ENCODE measurements at places on chromosomes 13 and 19.

DNA sequence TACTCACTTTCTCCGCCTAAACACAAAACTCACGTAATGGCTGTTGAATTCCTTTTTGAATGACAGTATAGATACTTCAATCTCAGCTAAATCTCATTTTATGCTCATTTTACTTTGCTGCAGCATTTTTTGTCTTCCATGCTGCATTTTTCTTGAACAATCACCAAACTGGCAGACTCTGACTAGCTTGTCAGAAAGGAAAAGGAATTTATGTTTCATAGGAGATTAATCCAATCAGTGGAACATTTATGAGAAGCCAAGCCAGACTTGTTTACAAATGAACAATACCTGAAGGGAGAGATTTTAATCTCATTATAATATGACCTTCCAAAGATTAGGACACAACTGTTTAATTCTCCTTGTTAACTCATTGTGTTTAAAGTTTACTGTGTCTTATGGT lies 1044.3 kb downstream of the DIAPH3 start:
- peak; percentile 14 for DNase-seq

- no peak for DNase-seq
Observed at GRCh38 chr13:63944911-63945310, 2529.3 kb upstream of the PCDH20 start.

DNA sequence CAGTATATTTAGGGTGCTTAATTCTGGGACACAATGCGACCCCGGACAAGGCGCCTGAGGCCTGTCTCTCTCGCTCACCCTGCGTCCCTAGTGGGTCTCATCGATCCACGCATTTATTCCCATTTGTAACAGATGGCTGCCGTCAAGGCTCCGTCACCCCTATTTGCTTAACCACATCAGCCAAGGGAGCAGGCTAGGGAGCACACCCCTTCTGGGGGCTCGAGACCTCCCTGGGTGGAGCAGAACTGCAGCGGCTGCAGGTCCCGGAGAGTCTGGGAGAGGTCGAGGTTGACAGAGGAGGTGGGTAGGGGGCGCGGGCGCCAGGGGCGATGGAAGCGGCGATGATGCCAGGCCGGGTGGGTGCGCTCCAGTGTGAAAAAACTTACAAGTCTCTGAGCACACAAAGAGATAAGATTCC lies 507 bp downstream of the ALG5 start:
- no peak for DNase-seq

DNA sequence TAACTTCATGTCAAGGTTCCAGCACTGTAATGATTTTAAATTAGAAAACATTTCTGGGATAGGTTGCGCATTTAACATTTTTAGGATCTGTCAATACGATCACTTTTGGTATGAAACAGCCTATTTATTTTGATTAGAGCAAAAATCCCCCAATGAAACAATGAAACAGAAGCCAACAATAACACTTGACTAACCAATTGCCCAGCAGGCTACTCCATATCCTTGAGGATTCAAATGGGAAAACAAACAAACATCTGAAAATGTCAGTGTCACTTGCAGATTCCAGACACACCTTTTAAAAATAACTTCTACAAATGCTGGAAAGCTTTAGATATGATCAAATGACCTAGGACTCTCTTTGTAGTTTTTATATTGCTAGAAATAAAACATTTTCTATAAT lies 1412.5 kb upstream of the PRR20A start:
- DNase-seq, result no peak

DNA sequence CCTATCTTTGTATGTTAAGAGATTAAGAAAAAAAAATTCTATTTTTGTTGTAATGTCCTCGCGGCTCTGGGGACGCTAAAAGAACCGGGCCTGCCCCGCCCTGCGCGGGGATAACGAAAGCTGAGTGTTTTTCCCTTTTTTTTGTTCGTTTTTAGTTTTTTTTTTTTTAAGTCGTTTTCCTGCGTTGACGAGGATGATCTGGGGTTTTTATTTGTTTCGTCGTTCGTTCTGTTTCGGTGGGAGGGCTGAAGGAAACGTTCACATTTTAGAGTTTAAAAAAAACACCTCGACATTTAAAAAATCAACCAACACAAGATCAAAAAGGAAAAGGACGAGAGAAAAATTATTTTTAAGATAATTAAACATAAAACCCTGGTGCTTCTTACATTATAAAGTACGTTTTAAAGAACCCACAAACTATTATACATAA lies 5.6 kb downstream of the LYL1 start:
- DNase-seq, result no peak

DNA sequence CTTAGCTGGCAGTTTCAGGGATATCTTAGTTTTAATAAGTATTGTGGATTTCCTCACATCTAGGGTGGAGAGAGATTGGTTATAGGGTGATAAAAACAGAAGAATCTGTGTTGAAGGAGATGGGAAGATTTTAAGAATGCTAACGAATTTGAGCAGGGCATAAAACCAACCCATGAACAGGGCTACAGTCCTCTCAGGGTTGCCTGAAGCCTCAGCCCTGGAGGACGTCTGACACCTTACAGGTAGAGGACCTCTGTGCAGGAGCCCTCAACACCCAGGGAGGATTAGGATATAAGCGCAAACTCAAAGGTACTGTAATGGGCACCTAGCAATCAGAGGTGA lies 461 bp upstream of the WASF3 start:
- DNase-seq, result no peak

GRCh38 chr19:510606-511100 lies 3.4 kb downstream of the TPGS1 start:
- DNase-seq, result peak; percentile 85

DNA sequence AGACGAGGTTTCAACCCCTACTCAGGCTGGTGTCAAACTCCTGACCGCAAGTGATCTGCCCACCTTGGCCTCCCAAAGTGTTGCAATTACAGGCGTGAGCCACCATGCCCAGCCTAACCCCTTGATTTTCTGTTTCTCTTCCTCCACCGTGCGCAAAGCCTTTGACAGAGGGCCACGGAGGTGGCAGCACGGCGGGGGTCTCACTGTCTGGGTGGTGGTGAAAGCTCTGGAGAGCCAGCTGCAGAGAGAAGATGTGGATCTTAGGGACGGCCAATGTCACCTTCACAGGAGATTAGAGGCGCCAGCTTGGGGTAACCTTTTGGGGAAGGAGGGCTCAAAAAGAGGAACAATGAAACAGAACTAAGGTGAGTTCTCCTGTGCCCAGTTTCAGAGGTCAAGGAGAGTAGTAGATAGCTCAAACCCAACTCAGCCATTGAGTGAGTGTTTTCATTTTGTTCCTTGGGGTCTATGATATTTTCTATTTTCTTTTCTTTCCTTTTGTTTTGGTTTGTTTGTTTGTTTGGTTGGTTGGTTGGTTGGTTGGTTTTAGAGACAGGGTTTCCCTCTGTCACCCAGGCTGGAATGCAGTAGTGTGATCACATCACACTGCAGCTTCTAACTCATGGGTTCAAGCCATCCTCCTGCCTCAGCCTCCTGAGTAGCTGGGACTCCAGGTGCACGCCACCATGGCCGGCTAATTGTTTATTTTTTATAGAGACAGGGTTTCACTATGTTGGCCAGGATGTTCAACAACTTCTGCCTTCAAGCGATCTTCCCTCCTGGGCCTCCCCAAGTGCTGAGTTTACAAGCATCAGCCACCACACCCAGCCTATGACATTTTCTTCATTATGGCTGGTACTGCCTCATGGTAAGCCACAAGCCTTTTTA lies 37.7 kb downstream of the GPR42 start:
- no peak for DNase-seq

GRCh38 chr19:1110809-1111640 lies 7.2 kb downstream of the GPX4 start:
- DNase-seq, result no peak

DNA sequence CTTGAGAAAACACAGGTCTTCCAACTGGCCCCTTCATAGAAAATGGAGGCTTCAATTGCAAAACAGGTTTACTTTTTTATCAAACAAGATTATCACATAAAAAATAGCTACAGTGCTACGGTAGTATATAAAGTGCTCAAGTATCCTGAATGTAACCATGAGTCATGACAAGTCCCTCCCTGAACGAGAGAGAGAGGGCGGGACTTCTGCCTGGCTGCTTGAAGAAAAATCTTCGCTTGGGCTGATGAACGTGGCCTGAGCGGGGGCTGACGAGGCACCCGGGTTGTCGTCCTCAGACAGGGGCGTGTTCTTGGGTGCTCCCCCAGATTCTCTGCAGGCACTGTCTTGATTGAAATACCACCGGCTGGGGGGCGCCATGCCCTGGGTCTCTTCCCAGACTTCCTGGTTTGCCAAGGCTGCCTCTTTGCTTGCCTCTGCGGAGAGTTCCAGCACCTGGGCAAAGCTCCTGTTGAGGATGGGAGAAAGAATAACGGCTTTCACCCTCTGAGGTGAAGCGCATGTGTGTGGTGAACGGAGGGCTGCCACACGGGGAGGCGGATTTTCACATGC lies 23.2 kb upstream of the CPAMD8 start:
- peak; percentile 44 for DNase-seq

DNA sequence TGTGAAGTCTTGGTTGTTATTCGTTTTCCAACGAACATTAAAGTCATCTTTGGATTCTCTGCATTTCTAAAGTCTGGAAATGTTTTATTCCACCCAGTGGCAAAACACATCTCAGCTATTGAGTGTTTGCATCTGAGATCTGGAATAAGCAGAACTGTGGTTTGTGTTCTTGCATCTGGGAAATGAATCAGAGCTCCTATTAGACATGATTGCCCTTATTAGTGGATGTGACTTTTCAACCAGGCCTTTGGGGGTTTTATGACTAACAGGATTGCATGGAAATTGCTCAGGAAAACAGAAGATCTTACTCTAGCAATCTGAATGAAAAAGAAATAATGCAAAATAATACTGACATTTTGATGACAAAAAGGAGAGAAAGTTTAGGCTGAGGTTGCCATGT lies 488.8 kb downstream of the IRS2 start:
- DNase-seq, result peak; percentile 96

- no peak for DNase-seq
Observed at GRCh38 chr13:48831248-48831647, 144.5 kb upstream of the FNDC3A start.

GRCh38 chr13:32407854-32408253 lies 20.1 kb downstream of the N4BP2L1 start:
- DNase-seq, result no peak

DNA sequence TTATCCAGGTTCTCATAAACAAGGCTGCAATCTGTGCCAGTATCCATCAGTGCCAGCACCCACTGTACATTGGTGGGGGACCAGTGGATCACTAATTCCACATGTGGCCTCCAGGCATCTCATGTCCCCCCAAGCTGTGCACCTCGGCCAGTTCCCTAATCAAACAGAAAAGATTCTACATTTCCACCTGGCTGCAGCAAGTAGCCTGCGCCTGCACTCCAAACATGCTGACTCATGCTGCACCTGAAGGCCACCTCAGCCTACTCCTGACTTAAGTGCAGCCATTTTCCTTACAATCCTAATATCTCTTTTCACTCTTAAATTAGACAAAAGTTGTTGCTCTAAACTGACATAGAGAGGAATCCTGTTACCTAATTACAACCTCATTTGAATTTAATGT lies 729.4 kb upstream of the MIR17HG start:
- DNase-seq, result no peak

GRCh38 chr13:21619633-21620220 lies 15.8 kb upstream of the MICU2 start:
- DNase-seq, result no peak

GRCh38 chr13:80083081-80083852 lies 257.7 kb downstream of the SPRY2 start:
- peak; percentile 80 for DNase-seq

DNA sequence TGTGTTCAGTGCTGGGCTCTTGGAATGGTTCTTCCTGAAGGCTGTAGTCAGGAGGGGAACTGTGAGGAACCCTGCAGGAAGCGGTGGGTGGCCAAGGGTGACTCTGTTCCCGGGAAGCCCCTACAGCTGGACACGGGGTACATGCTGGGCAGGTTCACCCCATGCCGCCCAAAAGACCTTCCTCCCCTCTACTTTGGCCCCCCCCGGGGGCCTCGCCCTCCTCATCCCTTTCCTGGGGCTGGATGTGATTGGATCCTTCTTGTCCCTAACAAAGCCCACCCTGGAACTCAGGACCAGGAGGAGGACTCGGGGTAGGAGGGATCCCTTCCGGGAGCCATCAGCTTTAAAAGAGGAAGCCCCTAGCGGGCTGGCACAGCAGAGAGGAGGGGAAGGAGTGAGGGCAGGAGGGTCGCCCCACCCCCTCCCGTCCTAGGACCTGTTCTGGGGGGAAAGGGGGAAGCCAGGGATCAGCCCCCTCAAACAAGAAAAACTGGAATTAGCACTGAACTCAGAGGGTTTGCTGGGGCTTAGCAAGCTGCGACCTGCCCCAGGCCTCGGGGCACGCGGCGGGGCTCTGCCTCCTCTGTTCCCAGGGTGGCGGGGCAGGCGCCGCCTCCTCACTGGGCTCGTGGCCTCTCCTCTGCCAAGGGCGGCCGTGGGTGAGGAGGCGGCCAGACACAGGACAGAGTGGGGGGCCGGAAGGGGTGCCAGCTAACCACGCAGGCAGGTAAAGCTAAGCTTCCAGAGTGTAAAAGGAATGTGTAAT lies 4.0 kb downstream of the CEBPA start:
- DNase-seq, result no peak

GRCh38 chr13:73290844-73291243 lies 232.0 kb downstream of the KLF5 start:
- DNase-seq, result no peak

DNA sequence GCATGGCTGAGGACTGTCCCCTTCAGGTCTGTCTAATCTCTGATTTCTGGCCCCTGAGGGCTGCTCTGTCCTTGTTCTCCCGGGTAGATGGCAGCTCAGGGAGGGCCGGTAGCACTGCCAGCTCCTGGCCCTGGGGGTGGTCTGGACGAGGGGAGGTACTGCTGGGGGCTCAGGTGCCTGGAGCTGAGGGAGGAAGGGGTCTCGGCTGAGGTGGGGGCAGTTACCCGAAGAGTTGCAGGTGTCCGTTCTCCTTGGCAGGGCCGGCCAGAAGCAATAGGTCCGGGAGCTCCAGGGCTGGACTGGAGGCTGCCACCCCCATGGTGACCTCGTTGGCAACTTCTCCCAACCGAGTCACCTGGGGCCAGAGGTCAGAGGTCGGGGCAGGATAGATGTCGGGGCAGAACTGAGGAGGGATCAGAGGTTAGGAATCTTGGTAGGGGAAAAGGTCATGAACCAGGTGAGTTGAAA lies 1.2 kb upstream of the EMC10 start:
- no peak for DNase-seq

DNA sequence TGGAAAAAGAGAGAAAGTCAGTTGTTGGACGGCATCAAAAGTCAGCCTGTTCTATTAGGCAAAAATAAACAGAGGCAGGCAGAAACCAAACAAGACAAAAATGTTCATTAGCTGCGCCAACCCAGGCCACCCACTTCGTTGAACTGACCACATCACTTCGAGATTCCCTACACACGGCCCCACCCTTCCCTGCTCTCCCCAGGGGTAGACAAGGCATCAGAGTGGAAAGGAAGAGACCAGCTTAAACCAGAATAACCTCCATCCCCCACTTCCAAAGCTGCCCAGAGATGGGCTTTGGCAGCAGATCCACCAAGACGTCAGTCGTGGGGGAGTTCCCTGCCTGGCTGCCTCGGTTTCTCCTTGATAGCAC lies 204.6 kb upstream of the TSHZ3 start:
- DNase-seq, result no peak

All from fibroblast of upper back skin (primary cell).